Stimulated activated CD8-positive, alpha-beta memory T cell treated with anti-CD3 and anti-CD28 coated beads, Interleukin-4, amount 100 ng/mL, for 1 hour (primary cell): ENCODE measurements at places on chromosomes 1 and 21.

DNA sequence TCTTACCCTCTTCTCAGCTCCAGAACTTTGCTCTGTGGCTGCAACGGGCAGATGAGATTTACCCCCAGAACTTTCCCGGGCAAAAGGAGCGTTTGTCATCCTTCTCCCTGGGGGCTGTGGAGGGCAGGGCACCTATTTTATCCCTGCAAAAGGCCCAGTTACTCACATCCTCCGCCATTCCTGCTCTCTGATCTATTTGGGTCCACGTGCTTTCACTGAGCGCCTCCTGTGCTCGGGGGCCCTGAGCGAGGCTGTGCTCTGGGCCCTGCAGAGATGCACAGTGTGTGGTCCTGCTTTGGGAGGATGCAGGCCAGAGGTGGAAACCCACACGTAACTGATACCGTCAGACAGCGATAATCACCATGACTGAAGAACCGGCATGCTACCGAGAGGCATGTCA is 2.4 kb upstream of the CSMD2 start:
- DNase-seq, result no peak

DNA sequence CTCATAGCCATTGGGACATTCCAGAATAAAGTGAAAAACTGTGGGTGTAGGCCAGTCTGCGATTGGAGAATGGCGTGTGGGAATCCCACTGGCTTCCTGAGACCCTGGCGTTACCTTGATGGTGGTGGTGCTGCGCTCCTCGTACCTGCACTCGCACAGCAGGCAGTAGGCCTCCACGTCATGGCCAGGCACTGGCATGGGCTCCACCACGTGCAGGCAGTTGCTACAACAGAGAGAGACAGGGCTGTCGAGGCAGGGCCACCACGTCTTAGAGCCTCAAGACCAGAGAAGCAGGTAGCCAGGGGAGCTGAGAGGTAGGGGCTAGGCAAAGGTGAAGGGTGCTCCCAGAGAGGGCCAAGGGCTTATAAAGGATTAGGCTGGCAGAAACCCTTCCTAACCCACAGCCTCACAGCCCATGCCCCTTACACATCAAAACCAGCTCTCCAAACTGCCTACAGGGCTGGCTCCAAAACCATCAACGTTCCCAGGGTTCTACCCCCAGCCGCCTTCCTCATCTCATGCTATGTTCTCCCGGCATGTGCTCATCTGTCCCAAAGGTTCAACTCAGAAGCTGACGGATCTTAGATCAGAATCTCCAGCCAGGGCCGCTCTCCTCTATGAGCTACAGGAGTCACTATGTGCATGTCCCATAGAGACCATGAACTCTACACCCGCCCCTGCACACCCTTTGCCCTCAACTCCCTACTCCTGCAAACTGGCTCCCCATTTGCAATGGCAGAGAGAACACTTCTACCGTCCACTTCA is 7.5 kb downstream of the TMEM9 start:
- DNase-seq, result no peak

GRCh38 chr1:226643611-226644540 is 95.2 kb downstream of the ITPKB start:
- no peak for DNase-seq

- no peak for DNase-seq
These were observed 8.4 kb upstream of the BGLAP start for GRCh38 chr1:156233426-156234127.

GRCh38 chr21:46617267-46618051 is 12.6 kb upstream of the S100B start:
- DNase-seq, result no peak

GRCh38 chr1:102897557-102897956 is 210.8 kb downstream of the COL11A1 start:
- no peak for DNase-seq

- no peak for DNase-seq
These were observed 133.2 kb upstream of the CACNA1E start for GRCh38 chr1:181350131-181350530.

DNA sequence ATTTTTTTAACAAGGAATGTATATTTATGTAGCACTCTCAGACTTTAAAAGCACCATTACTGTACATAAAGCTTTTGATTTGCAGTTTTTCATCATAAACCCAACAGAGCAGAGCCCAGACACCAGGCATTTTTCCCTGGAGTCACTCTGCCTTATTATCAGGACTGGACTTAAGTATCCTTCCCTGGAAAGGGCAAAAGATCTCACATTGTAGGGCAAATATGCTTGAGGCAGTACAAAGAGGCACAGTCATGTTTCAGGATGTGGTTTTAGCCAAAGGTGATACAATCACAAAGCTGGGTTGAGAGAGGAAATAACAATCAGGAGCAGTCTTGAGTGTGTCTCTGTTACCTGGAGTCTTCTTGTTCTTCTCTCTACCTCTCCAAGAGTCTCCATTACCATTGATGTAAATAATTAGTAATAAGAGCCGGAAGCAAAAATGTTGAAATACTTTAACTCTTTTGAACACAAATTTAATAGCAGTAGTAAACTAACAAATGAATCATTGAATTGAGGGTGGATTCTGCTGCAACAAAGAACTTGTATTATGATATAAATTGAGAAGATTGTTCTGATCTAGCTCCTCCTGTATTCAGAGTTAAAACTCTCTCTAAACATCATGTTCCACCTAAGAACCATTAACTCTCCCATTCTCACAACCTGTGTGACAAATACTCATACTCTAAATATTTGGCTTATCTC is 160.5 kb downstream of the LTN1 start:
- DNase-seq, result no peak

GRCh38 chr1:51518033-51518585 is 957 bp downstream of the EPS15 start:
- DNase-seq, result no peak

GRCh38 chr1:41240781-41241353 is 1.2 kb downstream of the SCMH1 start:
- no peak for DNase-seq

DNA sequence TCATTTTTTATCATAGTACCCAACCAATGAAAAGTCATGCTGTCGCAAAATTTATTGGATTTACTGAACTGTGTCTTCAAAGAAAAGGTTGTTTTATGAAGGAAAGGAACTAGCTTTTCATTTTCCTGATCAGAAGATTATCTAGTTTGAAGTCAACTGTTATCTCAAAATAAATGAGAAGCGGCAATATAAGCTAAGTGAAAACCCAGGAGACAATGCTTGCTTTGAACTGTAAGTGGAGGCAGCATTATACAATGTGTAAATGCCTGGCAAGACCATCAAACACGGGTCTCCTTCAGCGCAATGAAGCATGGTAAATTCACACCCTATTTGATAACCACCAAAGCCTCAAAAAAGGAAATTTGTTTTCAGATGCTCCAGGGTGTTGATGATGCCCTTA is 134.4 kb upstream of the PTBP2 start:
- DNase-seq, result no peak
